ENCODE measurements at places on chromosomes 3 and 15.
A peak's percentile ranks its signal among the peaks of the same experiment; 100 is the strongest.

GRCh38 chr15:89107984-89108383 lies 19.7 kb downstream of the ABHD2 start:
- DNase-seq, result no peak

DNA sequence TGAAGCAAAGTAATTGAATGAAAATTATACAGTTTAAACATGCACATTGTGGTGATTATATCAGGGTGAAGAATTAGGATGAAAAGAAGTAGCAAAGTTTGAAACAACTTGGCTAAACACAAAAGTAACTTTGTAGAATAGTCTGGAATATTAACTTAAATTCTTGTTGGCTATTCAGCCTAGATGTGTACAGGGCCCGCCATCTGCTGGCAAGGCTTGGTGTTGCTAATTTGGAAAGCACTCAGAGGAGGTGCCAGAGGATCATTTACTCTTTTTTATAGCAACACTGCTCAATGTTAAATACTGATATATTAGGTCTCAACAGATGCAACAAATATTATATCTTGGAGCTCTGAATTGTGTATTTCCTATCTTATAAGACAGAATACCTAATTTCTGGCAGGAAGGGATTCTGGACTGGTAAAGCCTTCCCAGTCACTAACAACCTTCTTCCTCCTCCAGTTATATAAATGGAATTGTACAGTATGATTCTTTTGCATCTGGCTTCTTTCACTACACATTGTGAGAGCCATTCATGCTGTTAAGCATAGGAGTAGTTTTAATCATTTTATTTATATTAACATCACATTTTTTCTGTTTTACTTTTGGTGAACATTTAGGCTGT lies 36.1 kb downstream of the TTC23 start:
- peak; percentile 94 for DNase-seq

- no peak for DNase-seq
These were observed 136.6 kb downstream of the TMCC1 start for GRCh38 chr3:129756871-129757270.

GRCh38 chr3:123816673-123817207 lies 67.4 kb downstream of the MYLK start:
- DNase-seq, result no peak

- DNase-seq, result no peak
These were observed 101.3 kb downstream of the MYH15 start for GRCh38 chr3:108408883-108409799.

Data from testis (tissue), 5 donors.